Right renal pelvis (tissue), 4 donors: ENCODE measurements at places on chromosomes 12 and 14.
A peak's percentile ranks its signal among the peaks of the same experiment; 100 is the strongest.

DNA sequence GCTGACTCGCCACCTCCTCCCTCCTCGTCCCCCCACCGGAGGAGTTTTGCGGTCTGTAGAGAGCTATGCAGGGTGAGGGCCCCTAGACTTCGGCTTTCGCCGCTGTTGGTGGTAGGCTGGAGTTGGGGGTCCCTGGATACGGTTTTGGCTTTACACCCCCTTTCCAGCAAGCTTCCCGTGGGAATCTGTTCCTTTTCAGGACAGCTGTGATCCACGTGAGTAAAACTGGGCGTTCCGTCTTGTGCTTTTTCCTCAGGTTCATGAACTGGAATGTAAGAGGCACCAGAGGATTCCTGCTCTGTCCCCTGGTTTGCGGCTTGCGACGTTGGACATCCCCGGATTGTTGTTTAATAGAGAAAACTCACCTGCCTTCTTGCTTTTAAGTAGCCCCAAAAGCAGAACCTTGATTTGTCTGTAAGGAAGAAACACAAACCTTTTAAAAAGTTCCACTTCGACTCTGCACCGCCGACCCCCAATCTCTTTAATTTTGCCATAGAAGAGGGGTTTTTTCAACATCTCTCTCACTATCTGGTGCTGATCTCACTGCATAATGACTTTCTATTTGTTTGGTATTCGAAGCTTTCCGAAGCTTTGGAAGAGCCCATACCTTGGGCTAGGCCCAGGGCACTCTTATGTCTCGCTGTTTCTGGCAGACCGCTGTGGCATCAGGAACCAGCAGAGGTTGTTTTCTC is 490 bp downstream of the PRORP start:
- DNase-seq, result peak; percentile 22

DNA sequence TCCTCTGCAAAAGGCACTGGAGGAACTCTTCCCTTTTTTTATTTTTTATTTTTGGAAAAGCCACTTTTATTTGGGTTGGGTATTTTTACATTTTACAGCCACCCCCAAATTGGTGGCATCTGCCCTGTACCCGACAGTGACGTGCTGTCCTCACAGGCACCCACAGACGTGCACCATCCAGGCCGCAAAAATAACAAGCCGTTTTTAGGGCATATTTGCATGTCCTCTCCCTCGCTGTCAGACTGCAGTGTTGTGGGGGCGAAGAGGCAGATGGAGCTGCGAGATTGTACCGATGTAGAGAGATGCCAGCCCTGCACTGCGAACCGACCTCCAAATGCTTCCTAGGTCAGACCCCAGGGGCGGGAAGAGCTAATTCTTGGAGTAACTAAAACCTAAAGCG is 12.2 kb downstream of the JDP2 start:
- no peak for DNase-seq

DNA sequence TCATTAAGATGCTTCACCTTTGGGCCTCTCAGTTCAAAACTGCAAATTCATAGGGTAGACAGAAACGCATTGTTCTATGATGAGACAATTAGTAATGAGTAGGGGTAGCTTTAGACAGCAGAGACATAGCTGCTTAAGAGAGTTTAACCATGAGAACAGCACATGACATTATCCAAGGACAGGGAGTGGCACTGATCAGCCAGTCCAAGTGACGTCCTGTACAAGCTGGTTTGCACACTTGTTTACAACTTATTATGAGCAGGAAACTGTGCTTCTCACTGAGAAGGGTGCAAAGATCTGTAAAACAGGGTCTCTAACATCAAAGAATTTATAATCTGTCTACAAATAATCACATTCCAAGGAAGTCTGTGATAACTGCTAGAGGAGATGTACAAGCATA is 11.2 kb upstream of the SRSF5 start:
- no peak for DNase-seq

DNA sequence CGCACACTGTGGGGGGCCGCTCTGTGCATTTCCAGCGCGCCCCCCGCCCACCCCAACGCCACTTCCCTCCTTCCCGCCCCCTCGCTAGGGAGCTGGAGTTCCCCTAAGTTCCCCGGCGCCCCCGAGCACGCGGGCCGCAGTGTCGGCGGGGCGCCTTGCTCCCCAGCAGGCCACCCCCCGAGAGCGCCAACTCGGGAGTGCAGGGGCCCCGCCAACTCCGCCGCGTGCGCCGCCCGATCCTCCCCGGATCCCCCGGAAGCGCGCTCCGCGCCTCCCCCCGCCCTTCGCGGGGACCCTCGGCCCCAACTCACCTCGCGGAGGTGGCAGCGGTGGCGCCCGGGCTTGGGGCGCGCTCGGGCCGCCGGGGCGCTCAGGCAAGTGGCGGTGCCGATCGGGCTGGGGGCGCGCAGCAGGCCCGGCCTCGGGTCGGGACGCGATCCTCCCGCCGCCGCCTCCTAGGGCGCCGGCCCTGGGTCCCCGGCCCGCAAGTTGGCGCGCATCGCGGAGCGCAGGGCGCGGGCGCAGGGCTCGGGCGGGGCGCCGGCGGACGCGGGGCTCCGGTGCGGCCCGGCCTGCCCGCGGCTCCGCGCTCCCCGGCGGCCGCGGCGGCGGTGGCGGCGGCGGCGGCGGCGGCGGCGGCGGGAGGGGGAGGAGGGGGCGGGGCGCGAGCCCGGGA is at the start of gene NCOR2:
Gene NCOR2, minus strand, starts transcription at position 616 of the 676 bp plus-strand sequence. CDS start 72,361 bp downstream, outside the sequence.
- no peak for DNase-seq

GRCh38 chr12:124768452-124769162 is 95.1 kb downstream of the SCARB1 start:
- no peak for DNase-seq

- no peak for DNase-seq
Measured at GRCh38 chr14:26870096-26870495, 272.3 kb upstream of the NOVA1 start.

DNA sequence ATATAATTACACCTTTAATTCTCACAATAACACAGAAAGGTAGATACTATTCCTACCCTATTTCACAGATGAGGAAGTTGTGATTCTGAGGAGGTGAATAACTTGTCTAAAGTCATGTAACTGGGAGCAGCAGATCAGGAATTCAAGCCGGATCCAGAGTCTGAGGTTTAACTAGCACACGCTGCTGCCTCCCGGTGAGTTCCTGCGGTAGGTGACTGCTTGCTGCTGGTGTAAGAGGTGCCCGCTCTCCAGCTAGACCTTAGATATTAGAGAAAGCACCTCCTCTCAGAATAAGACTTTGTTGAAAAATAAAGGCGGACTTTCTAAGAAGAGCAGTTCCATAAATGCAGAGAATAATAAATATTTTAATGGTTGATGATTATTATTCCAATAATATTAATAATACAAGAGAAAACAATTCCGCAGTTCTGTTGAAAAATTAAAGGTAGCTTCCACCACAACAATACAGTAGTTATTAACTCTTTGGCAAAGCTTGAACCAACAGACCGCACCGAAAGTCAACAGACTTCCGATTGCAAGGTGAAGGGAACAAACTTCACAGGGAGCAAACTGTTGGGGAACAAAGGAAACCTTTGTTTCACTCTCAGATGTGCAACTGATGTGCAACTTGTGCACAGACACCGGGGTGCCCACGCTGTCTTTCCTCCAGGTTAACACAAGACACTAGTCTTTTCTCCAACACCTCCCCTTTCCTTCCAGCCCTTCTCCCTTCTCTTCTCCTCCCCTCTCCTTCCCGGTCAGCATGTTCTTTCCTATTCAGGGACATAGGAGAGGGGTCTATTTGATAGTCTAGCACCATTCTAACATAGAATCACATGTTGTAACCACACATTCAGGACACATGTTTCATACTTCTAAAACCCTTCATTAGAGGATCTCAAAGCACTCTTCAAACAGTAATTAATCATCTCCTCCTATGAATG is 73.2 kb upstream of the EGLN3 start:
- DNase-seq, result no peak

DNA sequence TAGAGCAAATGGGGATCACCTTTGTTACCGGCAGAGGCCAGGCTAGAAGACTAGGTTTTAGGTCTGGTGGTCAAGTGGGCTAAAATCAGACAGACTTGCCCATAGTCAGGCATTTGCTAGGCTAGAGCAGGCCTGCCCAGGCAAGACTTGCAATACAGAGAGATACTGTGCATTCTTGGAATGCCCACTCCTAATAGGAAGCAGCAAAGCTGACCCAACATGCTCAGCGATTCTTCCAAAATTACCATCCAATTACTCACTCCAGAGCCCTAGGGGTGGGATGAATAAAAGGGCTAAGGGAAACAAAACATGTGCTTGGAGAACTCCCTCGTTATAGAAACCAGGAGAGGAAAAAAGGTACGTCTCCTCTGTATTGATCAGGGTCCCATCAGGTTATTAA is 187.8 kb upstream of the AMIGO2 start:
- DNase-seq, result no peak

GRCh38 chr14:102696332-102696731 is 80.9 kb upstream of the TRAF3 start:
- DNase-seq, result no peak
